ENCODE measurements at places on chromosomes 16 and 17.

- DNase-seq, result no peak
These were observed 13.2 kb downstream of the HIC1 start for GRCh38 chr17:2068031-2068518.

- DNase-seq, result peak; percentile 55
These were observed 29.0 kb downstream of the PIMREG start for GRCh38 chr17:6473128-6473767.

DNA sequence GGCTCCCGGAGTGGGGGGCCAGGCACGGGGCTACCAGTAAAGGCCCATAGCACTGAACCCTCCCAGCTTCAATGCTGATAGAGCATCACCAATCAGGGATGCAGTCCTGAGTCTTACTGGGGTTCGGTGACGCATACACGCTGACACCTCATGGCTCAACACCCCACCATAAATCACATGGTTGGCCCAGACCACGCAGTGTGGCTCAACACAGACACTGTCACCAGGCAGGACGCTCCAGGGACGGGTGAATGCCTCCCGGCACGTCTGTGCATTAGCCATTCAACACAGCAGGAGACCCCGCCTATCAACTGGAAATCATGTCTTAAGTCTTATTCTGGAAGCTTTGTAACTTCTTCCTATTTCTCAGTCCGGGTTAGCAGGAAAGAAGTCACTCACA, 35.0 kb downstream of the NECAB2 start:
- DNase-seq, result no peak

- DNase-seq, result no peak
These were observed 52.5 kb upstream of the CLEC19A start for GRCh38 chr16:19232988-19233387.

GRCh38 chr17:46179375-46179999, 13.7 kb downstream of the KANSL1 start:
- DNase-seq, result no peak

DNA sequence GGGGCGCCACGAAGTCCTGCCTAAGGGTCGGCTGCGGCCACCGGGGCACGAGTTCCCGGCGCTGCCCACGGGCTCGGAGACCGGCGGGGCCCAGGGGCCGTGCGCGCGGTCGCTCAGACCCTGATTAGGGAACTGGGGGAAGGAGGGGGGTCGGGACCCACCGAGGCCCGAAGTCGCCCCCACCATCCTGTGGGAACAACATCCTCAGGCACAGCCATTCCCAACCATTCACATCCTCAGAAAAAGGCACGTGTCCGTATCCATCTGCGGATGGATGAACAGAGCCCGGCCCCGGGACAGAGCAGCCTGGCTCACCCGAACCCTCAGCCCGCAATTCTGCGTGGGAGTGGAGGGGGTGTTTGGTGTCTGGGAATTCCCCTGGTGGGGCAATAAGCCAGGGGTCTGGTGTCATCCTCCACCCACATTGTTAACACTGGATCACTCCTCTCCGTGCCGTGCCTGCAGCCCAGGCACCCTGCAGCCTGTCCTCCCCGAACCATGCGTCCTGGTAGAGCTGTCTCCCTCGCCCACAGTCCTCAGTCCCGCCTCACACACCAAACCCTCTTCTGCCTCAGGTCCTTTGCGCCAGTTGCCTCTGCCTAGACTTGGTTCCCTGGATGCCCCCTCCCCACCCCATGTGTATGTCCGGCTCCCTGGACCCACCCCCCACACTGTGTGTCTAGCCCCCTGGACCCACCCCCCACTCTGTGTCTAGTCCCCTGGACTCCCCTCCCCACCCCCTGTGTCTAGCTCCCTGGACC, 789 bp upstream of the CCDC57 start:
- peak; percentile 66 for DNase-seq

- no peak for DNase-seq
These were observed 3.6 kb downstream of the DLX3 start for GRCh38 chr17:49991409-49991808.

DNA sequence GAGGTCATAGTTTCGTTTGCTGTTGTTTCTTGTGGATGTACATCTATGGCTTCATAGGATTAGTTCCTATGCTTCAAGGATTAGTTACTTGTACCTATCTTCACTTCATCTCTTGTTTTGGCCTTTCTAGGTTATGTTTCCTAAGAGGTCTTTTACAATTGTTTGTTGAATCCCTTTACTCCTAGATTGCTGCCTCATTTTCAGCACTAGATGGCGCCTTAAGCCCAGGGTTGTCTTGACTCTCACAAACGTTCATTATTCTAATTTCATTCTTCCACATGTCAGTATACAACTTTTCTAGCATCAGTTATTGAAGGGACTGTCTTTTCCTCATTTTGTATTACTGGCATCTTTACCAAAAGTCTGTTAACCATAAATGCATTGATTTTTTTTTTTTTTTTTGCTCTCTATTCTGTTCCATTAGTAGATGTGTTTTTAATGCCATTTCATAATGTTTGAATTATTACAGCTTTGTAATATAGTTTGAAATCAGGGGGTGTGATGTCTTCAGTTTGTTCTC, 45.0 kb upstream of the NACA2 start:
- DNase-seq, result peak; percentile 32
